ENCODE measurements at places on chromosomes 1 and 21.

DNA sequence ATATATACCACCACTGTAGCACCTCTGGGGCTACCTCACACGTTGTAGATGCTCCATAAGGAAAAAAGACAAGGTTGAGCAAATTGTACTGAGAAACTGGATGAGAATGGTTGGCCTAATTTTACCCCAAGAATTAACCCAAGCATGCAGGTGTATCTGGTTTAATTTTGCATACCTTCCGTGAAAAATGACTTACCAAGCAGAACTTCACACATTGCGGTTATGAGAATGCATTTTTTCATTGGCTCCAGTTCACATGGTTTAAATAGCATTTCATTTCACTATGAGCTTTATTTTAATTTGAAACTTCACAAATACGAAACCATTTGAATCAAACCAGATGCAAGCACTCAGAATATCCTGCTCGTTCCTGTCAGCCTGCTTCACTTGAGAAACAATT, 512.2 kb downstream of the LTN1 start:
- no peak for DNase-seq

DNA sequence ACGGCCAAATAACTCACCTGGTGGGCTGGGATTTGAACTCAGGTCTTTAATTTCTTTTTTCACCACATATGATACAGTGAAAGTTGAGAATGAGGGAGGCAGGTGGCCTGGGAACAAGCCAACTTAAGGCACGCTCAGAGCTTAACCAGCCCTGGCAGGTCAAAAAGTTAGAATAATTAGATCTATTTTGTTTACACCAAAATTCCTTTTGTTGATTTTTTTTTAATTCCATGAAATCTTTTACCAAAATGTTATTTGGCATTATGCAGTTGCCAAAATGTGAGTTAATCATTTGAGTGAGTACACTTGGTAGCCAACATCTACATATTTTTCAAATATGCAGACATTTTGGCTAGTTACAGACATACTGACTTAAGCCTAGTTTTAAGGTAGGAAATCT, 36.8 kb downstream of the LHX8 start:
- no peak for DNase-seq

GRCh38 chr1:36300526-36300925, 5.6 kb upstream of the SH3D21 start:
- no peak for DNase-seq

- peak; percentile 26 for DNase-seq
Measured at GRCh38 chr1:150165622-150166612, 16.2 kb downstream of the PLEKHO1 start.

- DNase-seq: no peak
Measured at GRCh38 chr1:3558036-3558726, 53.1 kb downstream of the MEGF6 start.

DNA sequence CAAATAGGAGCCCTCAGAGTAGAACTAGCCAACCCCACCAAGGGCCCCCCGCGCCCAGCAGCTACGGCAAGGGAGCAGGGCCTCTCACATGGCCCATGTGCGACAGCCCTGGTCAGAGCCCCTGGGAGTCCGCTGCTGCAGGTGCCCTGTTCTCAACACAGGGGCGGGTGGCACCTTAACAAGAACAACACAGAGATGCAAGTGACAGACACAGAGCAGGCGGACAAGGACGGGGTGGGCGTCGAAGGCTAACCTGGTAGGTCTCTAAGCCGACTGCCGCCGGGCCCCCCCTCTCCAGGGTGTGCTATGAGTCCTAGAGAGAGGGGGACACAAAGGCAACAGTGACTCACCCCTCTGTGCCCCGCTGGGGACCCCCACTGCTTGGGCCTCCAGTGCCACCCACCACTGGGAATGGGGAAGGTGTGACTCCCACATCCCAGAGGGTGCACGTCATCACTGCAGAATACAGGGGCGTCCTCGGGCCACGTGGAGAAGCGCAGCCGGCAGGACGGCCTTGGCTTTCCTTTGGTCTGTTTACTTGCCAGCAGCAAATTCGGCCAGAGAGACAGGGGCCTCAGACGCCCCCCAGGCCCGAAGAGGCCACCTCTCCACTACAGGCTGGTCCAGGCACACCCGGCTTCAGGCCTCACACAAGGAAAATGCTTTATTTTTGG, 44.8 kb downstream of the PRDM15 start:
- no peak for DNase-seq

GRCh38 chr1:244713332-244713731, 60.4 kb downstream of the DESI2 start:
- no peak for DNase-seq

DNA sequence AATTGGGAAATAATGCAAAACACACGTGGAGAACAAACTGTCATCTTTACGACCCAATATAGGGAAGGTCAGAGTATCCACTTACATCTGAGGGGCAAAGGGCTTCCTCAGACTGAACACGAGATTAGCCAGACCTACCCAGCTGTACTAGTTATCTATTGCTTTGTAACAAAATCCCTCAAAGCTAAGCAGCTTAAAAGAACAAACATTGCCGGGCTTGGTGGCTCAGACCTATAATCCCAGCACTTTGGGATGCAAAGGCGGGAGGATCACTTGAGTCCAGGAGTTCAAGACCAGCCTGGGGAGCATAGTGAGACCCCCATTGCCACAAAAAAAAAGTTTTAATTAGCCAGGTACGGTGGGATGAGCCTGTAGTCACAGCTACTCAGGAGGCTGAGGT, 262.8 kb downstream of the LTN1 start:
- DNase-seq: no peak

DNA sequence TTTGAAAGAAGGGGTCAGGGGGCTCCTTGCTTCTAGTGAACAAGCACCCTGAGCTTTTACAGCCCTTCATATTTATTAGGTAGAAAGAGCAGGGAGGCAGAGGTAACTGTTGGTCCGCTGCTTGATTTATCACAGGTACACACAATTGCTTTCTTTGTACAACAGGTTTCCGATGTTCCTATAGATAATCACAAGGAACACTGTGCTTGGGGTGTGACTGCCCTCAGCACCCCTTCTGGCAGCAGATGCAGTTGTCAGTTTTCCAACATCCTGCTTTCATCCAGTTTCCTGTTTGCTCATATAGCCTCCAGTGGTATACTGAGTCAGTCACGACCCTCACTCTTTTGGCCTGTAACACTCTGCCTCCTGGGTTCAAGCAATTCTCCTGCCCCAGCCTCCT, 40.6 kb downstream of the SCP2 start:
- no peak for DNase-seq

DNA sequence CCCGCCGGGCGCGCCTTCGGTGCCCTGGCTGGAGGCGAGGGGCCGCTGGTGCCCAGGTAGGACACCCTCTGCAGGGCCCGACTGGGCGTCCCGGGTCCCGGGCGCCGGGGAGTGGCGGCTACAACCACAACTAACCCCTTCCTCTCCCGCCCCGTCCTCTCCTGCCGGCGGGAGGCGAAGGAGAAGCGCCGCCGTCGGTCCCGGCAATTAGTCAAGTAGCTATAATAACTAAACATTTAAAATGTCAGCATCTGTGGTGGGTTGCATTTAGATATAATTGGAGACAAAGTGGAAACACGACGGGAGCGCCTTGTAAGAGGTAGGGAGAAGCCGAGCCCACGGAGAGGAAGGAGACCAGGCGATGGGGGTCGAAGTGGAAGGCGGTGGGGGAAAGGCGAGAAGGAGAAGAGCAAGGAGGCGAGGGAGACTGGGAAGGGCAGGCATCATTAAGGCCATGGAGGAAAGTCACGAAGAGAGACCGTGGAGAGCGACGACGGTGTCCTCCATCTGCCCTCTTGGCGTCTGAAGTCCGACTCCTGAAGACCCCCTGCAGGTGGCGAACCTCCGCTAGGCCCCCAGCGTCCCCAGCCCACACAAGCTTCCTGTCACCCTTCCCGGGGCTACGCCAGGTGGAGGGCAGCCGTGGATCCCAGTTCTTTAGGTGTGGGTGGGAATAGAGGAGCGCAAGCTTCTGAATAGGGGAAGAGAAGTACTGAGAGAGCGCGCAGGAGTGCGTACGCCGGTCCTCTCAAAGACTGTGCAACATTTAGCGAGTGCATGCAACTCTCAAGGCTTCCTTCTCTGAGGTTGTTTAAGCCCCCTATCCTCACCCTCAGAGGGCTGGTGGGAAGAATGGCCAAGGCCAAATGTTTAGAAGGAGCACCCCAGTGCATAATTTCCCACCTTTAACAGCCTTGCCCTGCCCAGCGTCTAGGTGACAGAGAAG, 1.6 kb downstream of the CNIH3 start:
- no peak for DNase-seq

DNA sequence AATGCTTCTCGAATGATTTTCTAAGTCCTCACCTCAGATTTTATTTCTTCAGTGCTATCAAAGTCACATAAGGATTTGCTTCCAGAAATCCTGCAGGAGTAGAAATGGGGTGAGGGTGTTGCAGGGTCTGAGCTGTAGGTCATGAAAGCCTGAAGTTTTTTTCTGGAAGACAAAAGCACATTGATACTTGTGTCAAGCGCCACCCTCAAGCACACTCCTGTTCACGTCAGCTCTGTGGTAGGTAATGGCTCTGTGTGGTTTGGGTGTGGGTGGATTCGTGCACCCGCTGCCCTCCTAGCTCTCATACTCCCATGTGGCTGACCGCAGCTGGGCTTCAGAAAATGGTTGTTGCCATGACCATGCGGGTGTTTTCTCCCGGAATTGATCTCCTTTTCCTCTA, 39.9 kb downstream of the AKNAD1 start:
- no peak for DNase-seq

DNA sequence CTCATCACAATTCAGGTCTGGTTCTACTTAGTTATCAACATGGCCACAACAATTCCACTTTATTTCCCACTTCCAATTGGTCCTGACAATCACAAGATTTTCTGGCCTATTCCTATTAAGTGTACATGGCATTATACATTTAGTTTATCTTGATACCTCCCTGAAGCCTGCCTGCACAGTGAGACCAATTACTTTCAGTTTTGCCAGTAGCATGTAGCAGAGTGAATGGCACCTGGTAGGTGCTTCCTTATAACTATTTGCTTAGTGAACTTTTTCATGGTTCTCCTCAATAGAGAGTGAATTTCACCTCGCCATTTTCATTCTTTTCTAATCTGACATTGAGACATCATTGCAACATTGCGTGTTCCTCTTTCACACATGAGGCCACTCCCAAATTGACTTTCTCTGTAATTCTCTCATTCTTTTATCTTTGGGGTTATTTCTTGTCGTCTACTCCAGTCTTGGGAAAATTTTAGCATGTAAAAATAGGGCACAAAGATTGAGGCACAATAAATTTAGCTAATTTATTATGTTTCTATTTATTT, 124.3 kb downstream of the DISC1 start:
- no peak for DNase-seq

GRCh38 chr1:199272139-199272544, 633.3 kb downstream of the PTPRC start:
- no peak for DNase-seq

- DNase-seq: no peak
Measured at GRCh38 chr21:20083336-20083735, 914.9 kb upstream of the NCAM2 start.

GRCh38 chr1:82099170-82099569, 298.4 kb downstream of the ADGRL2 start:
- DNase-seq: no peak

DNA sequence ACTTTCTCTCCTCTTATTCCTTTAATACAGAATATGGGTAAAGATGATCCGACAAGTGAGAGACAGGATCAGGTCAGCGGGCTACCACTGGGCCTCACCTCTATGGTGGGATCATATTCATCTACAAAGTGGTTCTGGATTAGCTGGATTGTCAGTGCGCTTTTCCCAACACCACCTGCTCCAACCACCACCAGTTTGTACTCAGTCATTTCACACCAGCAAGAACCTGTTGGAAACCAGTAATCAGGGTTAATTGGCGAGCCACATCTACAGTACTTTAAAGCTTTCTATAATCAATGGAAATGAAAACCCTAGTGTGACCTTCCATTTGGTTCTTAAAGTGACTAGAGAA, 643 bp downstream of the NRAS start:
- DNase-seq: no peak

DNA sequence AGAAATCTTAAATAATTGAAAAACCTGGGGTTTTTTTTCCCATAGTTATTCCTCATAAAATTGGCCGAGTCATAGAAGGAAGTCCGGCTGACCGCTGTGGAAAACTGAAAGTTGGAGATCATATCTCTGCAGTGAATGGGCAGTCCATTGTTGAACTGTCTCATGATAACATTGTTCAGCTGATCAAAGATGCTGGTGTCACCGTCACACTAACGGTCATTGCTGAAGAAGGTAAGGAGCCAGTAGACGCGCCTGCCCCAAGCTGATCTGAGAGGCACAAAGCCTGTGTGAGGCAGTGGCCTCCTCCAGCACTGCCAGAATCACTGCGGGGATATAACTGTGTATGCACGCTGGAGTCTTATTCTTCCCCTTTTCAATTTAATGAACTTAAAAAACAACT, 100.3 kb downstream of the PHTF1 start:
- no peak for DNase-seq

- DNase-seq: no peak
Measured at GRCh38 chr1:245698116-245698515, 543.3 kb downstream of the KIF26B start.

DNA sequence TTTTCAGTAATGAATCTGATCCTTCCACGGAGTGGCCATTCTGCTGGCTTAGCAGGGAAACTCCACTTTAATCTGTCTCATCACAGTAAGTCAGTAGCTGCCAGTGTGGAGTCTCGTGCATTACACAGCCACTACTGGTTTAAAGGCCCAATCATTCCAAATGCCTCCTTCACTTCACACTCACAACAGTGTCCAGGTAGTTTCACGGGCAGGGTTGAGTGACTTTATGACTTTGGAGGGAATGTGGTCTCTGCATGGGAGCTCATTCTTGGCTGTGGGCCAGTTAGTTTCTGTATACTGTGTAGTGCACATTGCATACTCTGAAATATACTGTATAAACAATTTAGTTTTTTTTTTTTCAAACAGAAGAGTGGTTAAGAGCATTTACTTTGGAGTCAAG, 34.6 kb upstream of the C1orf87 start:
- DNase-seq: no peak

DNA sequence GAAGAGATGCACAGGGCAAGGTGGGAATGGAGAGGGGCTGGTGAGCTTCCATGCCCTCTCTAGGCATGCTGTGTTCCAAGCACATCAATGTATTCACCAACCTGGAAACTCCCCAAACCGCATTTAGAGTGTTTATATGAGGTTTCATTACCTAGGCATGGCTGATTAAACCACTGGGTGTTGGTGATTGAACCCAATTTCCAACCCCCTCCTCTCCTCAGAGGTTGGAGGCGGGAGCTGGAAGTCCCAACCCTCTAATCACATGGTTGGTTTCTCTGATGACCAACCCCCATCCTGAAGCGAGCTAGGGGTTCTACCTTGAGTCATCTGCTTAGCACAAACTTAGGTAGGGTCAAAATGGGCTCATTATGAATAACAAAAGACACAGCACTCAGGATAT, 3.0 kb upstream of the PPIE start:
- DNase-seq: no peak

DNA sequence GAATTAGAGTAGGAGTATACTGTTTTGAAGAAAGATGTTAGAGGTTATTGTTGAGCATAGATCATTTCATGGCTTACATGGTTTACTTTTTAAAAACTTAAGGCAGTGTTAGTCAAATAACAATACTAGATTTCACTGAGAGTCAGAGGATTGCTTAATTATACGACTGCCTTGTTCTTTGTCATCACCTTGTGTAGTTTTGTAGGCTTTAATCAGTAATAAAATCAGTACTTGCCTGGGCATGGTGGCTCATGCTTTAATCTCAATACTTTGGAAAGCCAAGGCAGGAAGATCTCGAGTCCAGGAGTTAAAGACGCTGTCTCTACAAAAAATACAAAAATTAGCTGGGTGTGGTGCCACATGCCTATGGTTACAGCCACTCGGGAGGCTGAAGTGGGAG, 41.3 kb upstream of the GPR52 start:
- DNase-seq: no peak

Data from Caki2 (cell line).